NCI-H510A treated with DMSO at 0.1 percent for 48 hours (cell line): ENCODE measurements at places on chromosomes 1 and 21.
A peak's percentile ranks its signal among the peaks of the same experiment; 100 is the strongest.

DNA sequence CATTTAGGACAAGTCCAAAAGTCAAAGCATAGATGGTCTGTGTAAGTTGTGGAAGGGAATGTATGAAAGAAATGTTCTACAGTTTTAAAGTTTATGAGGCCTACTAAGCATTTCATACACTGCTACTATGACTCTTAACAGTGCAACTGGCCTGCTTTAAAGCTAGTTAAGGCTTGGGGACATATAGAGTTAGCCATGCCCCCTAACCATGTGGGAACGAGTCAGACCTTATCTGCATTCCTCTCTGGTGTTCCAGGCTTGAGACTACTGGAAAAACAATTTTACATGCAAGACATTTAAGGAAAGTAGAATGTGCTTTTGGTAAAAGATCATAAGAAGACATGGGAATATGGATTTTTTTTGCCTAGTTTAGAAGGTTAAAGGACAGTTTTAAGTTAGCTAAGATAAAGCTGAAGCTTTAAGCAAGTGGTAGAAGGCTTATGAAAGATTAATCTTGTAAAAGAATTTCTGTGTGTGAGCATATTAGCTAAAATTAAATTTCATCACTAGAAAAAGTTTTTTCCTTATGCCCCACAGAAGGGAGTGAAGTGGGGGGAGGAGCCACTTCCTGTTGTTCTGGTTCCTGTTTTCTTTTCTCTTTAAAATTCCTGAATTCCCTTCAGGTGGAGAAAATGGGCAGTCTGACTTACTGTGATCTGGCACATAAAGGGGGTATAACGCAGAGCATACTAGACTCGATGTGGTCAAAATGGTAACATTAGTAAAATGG is 8.9 kb upstream of the CD48 start:
- DNase-seq, result no peak

- peak; percentile 59 for DNase-seq
Measured at GRCh38 chr1:182357913-182358312, 33.7 kb downstream of the GLUL start.

DNA sequence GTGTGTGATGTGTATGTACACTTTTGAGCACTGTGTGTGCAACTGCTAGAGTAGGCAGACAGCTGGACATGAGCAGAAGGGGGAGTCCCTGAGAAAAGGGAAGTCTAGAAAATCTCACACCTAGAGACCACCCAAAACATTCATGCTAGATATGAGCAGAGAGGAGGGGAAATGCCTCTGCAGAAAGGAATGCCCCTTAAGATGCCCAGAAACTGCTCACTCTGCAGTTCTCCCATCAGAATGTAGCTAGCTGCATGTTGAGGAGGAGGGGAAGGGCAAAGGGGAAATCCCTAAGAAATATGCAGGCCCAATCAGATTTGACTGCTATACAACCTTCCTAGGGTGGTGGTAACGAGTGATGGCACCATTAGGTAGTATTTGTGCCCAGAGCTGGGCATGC is 31.8 kb upstream of the MAGOH start:
- no peak for DNase-seq

DNA sequence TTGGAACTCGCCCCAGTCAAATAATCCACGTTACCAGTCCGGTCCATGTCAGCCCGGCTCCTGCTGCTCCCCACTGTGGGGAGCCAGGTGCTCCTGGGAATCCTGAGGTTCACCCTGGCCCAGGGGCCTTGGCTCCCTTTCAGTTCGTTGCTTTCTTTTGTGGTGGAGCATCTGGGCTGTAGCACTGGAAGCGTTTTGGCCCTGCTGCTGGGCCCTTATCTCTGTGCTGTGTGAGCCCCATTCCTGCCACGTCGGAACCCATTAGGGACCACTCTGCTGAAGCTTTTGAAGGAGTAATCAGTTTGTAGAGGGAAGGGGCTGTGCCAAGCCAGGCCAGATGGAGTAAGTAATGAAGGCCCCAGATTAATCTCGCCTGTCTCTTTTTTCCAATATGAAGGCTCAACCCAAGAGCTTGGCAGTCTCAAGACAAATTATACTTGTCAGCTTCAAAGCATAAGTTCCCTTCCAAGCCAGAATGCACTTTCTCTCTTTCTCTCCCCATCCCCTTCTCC is 82.3 kb downstream of the PGM1 start:
- no peak for DNase-seq

DNA sequence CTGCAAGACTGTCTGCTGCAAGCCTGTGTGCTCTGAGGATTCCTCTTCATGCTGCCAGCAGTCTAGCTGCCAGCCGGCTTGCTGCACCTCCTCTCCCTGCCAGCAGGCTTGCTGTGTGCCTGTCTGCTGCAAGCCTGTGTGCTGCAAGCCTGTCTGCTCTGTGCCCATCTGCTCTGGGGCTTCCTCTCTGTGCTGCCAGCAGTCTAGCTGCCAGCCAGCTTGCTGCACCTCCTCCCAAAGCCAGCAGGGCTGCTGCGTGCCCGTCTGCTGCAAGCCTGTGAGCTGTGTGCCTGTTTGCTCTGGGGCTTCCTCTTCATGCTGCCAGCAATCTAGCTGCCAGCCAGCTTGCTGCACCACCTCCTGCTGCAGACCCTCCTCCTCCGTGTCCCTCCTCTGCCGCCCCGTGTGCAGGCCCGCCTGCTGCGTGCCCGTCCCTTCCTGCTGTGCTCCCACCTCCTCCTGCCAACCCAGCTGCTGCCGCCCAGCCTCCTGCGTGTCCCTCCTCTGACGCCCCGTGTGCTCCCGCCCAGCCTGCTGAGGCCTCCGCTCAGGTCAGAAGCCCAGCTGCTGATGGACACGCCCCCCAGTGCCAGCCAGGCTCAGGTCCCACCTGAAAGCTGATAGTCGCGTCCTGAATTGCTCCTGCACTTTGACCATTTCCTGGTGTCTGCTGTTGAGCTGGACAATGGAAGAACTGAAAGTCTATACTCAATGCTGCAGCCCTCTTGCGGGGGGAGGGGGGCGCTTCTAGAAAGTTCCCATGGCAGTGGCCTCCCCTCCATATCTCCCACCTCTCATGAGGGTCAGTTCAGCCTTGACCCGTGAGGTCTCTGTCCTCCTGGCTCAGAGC is 1.2 kb downstream of the KRTAP10-4 start:
- DNase-seq, result no peak

- DNase-seq, result no peak
Measured at GRCh38 chr21:41570791-41571355, 62.9 kb upstream of the TMPRSS2 start.

- DNase-seq, result no peak
Measured at GRCh38 chr1:111592389-111593361, 26.9 kb upstream of the RAP1A start.

DNA sequence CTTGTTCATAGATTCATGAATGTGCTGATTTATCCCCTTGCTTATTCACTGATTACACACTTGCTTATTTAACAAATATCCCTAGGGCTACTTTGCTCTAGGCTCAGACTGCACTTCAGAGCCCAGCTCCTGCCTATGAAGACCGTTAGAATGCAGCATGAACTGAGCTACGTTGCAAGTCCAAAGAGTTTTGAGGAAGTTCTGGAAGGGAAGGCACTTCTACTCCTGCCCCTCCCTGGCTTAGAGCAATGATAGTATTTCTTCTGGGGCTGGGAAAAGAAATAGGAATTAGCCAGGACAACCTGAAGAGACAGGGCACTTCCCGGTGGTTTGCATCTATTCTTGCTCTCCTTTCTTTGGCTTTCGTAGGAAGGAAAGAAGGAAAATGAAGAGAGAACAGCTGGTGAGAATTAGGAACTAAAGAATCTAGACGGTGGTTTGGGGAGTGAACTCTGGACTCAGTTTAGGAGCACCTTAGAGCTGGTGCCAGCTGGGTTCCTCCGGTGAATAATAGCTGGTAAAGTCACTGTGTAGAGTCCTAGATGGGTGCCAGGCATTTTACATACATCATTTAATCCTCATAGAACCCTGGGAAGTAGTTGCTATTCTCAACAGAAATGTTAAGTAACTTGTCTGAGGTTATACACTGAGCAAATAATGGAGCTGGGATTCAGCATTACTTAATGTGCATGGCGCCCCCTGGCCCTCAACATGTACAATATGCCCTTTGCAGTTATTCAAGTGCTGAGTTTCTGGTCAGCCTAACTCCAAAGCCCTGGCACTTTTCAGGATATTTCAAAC is 65.9 kb downstream of the NDUFS5 start:
- DNase-seq, result no peak

DNA sequence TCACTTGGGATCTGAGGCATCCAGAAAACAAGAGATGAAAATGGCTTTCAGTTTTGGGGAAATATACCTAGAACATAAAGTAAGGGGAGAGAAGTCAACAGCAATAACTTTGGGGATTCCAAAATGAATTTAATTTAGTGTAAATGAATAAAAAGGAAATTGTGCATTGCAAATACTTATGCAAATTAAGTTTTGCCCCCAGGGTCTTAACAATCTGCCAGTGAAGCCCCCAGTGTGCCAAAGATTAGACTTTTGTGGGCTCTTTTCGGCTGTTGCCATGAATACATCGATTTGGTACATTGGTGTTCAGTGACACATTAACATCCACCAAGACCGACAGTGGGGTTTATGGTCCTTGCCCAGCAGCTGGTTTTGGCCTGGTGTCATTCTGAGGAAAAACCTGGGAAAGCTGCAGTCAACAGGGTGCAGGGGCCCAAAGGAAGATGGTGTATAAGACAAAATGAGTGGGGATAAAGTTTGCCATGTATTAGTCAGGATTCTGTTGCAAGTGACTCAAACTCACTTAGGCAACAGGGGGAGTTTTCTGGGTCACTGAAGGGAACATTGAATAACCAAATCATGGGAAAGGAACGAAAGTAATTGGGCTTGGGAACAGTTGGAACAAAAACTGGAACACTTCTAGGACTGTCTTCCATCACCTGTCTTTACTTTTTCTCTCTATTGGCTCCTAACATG is 30.2 kb upstream of the IGSF3 start:
- no peak for DNase-seq

- no peak for DNase-seq
Measured at GRCh38 chr1:76075188-76075489, 593 bp downstream of the ST6GALNAC3 start.

DNA sequence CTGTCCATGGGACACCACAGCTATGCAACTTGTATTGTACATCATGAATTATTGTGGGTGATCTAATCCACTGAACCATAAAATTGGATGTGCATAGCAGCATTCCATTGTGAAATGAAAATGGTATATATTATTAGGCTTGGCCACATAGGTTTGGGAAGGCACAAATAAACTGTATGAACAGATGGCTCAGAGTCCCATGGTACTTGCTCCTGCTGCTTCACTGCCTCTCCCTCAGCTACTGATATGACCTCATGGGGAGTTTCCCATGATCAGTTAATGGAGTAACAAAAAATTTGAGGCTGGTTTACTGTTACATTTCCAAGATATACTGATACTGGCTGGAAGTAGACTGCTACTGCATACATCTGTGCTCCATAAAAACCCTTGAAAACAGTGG is 152.7 kb upstream of the NEGR1 start:
- no peak for DNase-seq

- DNase-seq, result no peak
Measured at GRCh38 chr1:89594096-89594740, 38.7 kb upstream of the LRRC8C start.

DNA sequence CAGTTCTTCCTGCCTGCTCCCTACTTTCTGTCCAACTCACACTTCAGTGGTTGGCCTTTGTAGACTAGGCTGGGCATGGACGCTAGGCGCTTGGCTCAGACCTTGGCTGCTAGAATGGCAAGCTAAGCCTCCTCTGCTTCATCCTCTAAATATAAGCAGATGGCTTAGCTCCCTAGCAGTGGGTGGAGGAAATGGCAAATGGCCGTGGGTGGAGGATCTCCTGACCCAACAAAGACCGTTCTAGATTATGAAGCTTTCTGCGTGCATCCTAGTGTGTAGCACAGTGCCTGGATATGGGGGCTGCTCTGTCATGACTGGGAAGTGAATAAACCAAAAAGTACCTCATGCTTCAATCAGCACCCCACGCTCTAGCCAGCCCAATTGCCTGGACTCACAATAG is 10.4 kb upstream of the ETV3L start:
- no peak for DNase-seq

DNA sequence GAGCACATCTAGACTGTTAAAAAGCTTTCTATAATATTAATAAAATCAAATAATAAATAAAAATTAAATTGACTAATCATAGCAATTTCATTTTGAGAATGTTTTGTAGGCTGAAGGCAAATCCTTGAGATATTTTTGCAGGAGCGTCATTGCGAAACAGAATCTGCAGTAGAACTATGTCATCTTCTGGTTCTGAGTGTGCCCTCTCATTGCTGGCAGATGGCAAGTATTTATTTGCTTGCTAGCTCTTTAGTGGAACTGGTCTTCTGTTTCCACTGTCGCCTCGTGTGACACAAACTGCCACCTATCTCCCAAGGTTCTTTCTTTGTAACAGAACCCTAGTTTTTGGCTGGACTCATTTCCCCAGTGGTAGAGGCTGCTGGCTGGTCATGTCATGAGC is 19.0 kb upstream of the IRF2BP2 start:
- peak; percentile 48 for DNase-seq
